ENCODE measurements at places on chromosomes 4 and X.

DNA sequence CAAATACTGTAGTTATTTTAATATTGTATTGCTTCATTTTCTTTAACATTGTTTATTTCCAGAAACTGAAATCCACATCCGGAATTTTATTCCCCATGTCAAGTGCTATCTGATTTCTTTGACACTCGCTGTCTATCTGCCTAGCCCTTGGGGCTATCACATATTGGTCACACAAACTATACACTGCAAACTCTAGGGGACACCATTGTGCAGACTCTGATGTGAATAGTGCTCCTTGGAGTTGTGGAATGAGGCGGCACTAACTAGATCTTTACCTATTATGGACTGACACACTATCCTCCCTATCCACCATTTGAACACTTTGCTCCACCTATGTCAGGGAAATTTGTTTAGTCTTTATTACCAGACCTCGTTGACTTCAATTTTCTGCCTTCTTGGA lies 534.5 kb downstream of the GLUD2 start:
- DNase-seq, result no peak

DNA sequence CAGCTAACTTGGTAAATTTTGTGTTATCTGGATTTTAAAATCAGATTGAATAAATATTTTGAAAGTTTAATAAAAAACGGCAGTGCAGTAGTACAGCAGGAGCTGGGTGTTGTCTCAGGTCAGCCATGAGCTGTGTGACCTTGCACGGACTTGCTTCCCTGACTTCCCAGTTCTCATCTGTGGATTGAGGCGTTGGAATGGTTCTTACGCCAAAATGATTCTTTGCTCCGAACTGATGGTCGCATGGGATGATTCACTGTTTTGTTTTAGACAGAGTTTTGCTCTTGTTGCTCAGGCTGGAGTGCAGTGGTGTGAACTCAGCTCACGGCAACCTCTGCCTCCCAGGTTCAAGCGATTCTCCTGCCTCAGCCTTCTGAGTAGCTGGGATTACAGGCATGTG lies 45.0 kb downstream of the RGS12 start:
- no peak for DNase-seq

DNA sequence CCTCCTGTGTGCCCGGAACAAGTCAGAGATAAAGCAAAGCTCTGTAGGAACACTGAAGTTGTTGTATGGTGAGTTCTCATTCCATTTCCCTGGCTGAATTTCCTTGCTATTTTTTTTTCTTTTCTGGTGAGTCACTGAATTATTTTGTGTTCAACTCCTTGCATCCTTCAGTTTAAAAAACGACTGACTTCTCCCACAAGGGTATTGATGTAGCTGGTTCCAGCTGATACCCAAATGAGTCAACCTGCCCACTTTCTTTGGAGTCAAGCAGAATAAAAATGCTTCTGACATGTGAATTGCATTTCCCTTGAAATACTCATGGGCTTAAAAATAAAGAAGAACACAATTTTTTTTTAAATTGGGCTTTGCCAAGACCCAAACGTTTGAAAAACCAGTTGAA lies 85.5 kb downstream of the SHOX start:
- no peak for DNase-seq

DNA sequence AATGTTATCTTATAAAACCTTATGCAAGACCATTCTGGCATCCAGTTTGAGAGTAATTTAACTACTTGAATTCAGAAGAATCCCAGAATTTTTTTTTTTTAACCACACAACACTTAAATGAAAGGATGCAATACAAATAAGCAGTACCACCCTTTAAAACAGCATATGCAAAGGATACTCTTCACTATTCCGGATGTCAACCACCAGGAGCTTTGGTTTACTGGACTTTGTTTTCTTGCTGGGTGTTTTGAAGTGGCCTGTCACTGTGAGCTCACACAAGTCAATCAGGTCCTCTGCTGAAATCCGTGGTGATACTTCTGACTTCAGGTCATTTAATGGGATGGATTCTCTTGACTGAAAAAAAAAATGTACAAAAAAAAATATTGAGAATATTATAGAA lies 200.0 kb downstream of the TBCK start:
- no peak for DNase-seq
